ENCODE measurements at places on chromosomes 5 and 9.

DNA sequence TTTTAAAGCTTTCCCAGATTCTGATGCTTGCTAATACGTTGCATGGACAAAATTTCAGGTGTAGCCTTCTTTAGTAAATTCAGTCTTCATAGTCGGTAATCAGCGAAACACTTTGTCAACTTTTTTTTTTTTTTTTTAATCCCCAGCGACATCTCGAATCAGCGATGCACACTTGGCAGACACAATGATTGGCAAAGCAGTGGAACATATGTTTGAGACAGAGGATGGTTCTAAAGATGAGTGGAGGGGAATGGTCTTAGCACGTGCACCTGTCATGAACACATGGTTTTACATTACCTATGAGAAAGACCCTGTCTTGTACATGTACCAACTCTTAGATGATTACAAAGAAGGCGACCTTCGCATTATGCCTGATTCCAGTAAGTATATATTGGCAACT lies 66.8 kb upstream of the NXNL2 start:
- DNase-seq = no peak

- DNase-seq = no peak
Observed at GRCh38 chr5:167229751-167230150, 1061.7 kb upstream of the WWC1 start.

DNA sequence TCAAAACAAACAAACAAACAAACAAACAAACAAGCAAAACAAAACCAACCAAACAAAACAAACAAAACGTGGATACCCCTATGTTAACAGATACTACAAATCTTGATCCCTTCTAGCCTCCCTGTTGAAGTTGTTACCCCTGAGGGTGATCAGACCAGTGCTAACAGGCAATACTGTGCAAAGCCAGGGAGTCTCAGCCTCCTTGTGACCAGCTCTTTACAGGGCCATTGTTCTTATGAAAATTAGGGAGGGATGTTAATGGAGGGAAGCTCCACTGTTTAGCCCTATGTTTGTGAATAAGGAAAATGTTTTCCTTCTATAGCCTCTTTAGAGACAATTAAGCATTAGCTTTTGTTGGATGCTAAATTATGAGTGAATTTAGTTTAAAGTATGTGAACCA lies 1072.1 kb upstream of the WWC1 start:
- no peak for DNase-seq

- no peak for DNase-seq
Observed at GRCh38 chr5:32639943-32640342, 54.6 kb downstream of the SUB1 start.

DNA sequence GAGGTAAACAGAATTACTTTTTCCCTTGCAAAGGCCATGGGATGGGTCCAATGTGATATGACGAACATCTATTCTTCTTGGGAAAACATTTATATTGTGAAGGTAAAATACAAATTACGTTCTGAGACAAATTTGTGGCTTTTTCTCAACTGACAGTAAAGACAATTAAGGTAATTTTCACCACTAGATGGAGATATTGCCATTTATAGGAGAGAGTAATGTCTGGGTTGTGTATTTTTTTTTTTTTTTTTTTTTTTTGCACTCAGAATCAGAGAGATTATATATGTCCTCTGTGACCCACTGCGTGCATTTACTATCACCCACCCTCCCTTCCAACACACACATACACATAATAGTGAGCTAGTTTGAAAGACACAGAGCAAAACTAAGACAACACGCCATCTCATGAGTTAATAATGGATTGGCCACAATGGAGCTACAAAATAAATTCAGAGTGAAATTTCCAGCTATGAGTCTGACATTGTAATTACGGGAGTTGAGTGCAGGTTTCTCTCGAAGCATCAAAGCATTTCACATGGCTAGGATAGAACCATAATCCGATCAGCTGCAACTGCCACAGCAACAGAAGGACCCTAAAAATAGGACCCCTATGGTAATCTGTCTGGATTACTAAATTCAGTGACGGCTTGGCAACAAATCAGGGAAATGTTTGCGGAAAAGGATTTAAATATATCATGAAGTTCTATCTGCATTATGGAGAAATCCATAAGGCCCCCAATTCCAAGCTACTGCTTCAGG lies 49.2 kb downstream of the ANXA1 start:
- no peak for DNase-seq

GRCh38 chr5:178398901-178399700 lies 166.5 kb upstream of the PHYKPL start:
- no peak for DNase-seq

GRCh38 chr5:179875741-179876609 lies 17.4 kb upstream of the MRNIP start:
- DNase-seq = no peak

GRCh38 chr9:133635098-133635497 lies 1.1 kb upstream of the DBH start:
- no peak for DNase-seq

GRCh38 chr9:88559661-88560060 lies 24.7 kb downstream of the NXNL2 start:
- no peak for DNase-seq

DNA sequence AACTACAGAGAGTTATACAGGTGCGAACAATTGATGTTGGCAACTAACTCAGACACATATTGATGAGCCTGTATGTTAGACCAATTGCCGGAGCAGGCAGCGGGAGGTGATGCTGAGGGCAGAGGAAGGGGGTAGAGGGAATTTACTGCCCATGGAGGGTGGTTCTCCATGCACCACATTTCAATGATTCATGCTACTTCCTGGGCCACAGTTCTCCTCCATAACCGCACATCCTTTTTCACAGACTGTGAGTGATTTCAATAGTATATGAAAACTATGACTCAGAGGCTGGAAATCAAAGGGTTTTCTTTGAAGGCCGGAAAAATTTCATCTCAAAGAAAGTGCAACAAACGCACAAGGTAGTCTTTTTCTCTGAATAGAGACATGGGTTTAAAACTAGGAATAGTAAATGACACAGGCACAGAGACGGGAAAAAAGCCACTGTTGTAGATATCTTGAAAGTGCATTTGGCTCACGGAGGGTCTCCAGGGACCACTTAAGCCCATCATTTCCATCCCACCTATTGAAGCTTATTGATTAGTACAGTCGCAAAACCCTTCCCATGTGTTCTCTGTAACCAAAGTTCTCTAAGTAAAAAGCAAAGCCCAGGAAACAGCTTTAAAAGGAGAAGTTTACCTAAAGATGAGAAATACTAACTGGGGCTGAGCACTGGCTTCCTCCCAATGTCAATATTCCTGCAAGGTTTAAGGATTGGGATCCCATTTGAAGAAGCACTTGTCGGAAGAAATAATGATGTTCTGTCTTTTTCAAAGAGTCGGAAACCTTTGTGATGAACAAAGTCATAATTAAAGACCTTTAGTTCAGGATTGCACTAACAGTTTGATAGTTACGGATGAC lies 28.0 kb upstream of the ADAM19 start:
- no peak for DNase-seq

DNA sequence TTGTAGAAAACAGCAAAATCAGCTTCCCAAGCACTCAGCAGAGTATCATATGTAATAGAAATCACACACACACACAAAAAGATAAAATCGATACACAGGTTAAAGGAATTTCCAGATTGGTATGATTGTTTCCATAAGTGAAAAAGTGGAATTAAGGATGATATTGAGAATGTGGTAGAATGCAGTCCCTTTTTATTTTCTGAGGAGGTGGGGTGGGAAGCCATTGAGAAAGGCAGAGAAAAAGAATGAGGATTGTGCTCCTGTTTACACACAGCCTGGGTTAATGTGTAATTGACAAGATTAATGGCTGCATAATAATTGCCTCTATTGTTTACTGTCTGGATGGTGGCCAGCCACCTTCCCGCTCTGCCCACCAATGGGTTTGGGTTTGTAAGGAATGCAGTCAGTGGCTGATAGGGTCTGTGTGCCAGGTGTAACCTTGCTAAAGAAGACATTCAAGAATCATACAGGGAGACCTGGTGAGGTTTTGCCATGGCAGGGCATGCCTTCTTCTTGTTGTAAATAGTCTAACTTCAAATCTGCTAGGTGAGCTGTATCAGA lies 177.2 kb upstream of the MAP3K1 start:
- no peak for DNase-seq

DNA sequence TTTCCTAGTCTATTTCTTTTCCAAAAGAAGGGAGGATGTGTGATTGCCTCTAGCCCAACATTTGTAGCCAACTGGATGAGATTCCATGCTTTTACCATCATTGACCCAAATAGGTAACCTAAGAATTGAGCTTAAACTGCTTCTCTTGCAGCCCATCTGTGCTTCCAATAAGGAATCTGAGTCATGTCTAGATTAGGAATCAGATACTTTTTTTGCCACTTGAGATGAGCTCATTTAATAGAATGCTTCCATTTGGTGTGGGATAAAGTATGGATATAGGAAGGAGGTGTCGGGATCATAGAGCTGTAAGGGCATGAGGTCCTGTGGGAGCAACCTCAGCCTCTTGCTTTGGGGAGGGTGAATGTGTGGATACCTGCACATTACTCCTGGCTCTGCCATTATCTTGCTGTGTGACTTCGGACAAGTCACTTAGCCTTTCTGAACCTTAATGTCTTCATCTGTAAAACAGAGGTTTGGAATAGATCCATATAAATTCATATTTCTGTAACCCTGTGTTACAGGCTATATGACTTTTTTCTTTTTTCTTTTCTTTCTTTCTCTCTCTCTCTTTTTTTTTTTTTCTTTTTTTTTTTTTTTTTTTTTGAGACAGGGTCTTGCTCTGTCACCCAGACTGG lies 56.2 kb downstream of the MAP1B start:
- DNase-seq = no peak

DNA sequence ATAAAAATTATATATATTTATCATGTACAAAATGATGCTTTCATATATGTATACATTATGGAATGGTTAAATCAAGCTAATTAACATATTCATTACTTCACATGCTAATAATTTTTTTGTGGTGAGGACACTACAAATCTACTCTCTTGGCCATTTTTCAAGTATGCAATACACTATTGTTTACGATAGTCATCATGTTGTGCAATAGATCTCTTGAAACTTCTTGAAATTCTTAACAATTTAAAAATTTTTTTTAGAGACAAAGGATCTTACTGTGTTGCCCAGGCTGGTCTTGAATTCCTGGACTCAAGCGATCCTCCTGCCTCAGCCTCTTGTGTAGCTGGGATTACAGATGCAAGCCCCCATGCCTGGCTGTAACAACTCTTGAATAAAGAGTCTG lies 45.2 kb upstream of the SHOC1 start:
- DNase-seq = no peak

- no peak for DNase-seq
Observed at GRCh38 chr5:11734369-11734768, 169.9 kb downstream of the CTNND2 start.

- DNase-seq = no peak
Observed at GRCh38 chr5:139952574-139952973, 90.5 kb downstream of the NRG2 start.

GRCh38 chr5:98994611-98995010 lies 65.8 kb upstream of the CHD1 start:
- no peak for DNase-seq

DNA sequence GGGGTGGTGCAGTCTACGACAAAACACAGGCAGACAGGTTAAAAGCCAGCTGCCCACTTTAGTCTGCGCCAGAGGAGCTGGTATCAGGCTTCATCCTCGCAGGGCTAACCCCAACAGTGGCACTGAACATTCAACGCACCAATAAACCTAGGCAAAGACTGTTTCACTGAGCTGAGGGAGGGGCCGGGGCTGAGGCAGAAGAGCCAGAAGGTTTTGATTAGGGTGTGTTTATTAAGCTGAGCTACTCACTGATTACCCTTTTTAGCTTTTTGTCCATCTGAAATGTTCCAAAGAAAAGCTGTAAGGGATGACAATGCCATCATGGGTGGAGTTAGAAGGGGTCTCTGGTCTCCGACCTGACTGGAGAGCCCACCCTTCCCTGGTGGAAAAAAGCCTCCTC lies 1.4 kb downstream of the ZMYND19 start:
- no peak for DNase-seq

- no peak for DNase-seq
Observed at GRCh38 chr5:34923694-34924461, 5.5 kb upstream of the DNAJC21 start.

GRCh38 chr5:87231037-87231808 lies 36.5 kb upstream of the RASA1 start:
- no peak for DNase-seq

GRCh38 chr5:137658324-137658723 lies 77.6 kb downstream of the KLHL3 start:
- DNase-seq = no peak

GRCh38 chr9:34650816-34651215 lies 1.2 kb upstream of the IL11RA start:
- no peak for DNase-seq

GRCh38 chr9:2297771-2298170 lies 282.6 kb downstream of the SMARCA2 start:
- DNase-seq = no peak

DNA sequence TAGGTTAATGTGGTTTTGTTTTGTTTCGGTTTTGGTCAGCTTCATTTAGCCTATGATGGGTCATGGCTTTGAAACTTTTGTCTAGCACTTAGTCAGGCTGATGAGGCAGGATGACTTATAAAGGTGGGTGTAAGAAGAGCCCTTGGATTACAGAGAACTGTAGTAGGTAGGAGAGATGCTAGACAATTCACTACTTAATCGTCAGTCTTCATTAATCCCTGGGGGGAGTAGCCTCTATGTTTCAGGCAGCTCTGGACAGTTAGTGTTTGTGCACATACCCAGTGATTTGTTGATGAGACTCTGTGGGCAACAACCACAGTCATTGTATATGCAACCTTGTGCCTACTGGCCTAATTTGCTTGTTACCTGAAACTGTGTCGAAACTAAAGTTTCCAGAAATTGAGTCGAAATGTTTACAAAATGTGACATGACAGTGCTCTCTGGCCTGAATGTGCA lies 113.3 kb downstream of the MTREX start:
- no peak for DNase-seq

DNA sequence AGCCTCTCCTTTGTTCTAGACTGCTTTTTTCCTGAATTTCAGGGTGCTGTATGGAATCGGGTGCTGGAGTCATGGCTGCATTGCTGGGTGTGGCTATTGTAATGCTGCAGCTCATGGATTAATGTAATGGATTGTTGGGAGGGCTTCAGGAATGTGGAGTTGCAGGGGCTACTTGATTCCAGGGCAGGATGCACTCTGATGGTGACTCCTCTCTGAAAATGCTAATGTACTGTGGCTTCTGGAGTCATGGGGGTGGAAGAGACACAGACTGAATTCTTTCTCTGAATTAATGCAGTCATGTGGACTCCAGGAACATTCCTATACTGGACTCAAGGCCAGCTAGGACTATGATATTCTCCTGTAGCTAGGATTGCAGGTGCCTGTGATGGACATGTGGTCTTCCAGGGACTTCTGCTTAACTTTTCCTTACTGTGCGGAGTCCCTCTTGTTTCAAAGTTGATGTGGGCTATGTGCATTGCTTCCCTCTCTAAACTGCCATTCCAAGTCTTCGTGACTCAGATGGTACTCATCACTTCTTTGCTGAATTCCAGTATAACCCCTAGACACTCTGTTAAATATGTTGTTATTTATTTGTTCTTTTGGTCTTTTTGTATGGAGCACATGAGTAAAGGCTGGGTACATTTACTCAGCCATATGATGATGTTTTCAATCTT lies 396.2 kb downstream of the KCTD16 start:
- no peak for DNase-seq
